WTC11 (cell line): ENCODE measurements at places on chromosomes 7 and 10.

GRCh38 chr7:91941450-91941849 lies 788 bp downstream of the AKAP9 start:
- peak overlapping the region; percentile 85 for H3K4me3 ChIP-seq
- peaks cover 1% of the 10 kb centered on the region; the same call in 1 of the 2 replicates for H3K36me3 ChIP-seq
- peaks cover 15% of the 10 kb centered on the region for H3K4me1 ChIP-seq
- peaks cover 35% of the 10 kb centered on the region for H3K27me3 ChIP-seq
- DNase-seq = no peak

GRCh38 chr10:47023237-47024045 lies 112.2 kb downstream of the PTPN20 start:
- H3K4me3 ChIP-seq = no peak overlapping the region
- no peak for DNase-seq
- H3K27ac ChIP-seq = no peak overlapping the region
- no peaks in the 10 kb centered on the region for H3K36me3 ChIP-seq

- peaks cover 79% of the 10 kb centered on the region for H3K4me1 ChIP-seq
- H3K36me3 ChIP-seq = peaks cover 26% of the 10 kb centered on the region
- H3K27ac ChIP-seq = peak overlapping the region; percentile 80
- DNase-seq = no peak
These were observed 1.9 kb upstream of the ZNF775 start for GRCh38 chr7:150377196-150377595.

- H3K4me3 ChIP-seq = no peak overlapping the region
- peaks cover 15% of the 10 kb centered on the region for H3K4me1 ChIP-seq
- no peaks in the 10 kb centered on the region for H3K36me3 ChIP-seq
- H3K27ac ChIP-seq = no peak overlapping the region
- no peak for DNase-seq
These were observed 74.8 kb upstream of the GPR37 start for GRCh38 chr7:124840435-124840834.

GRCh38 chr10:123637326-123637880 lies 28.8 kb upstream of the GPR26 start:
- no peak overlapping the region for H3K4me3 ChIP-seq
- no peak for DNase-seq
- H3K27me3 ChIP-seq = no peaks in the 10 kb centered on the region; the same call in none of the 2 replicates
- no peaks in the 10 kb centered on the region for H3K36me3 ChIP-seq
- H3K27ac ChIP-seq = no peak overlapping the region
- peaks cover 33% of the 10 kb centered on the region for H3K4me1 ChIP-seq

DNA sequence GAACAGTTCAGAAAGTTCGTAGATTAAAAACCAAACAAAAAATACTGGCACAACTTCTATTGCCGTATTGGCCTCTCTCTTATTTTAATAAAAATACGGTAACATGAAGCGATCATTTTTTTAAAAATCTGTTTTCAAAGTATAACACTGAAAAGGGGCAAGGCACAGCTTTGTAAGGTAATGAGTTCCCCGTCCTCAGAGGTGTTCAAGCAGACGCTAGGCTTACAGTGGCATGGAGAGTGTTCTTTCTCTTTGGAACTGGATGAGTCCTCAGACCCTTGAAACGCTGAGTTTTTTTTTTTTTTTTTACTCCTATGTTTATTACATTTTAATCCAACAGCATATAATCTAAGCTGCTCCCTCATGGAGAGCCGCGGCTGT lies 7.8 kb downstream of the EN2 start:
- peaks cover 100% of the 10 kb centered on the region for H3K27me3 ChIP-seq
- peaks cover 24% of the 10 kb centered on the region for H3K4me1 ChIP-seq
- no peaks in the 10 kb centered on the region for H3K36me3 ChIP-seq
- no peak for DNase-seq

DNA sequence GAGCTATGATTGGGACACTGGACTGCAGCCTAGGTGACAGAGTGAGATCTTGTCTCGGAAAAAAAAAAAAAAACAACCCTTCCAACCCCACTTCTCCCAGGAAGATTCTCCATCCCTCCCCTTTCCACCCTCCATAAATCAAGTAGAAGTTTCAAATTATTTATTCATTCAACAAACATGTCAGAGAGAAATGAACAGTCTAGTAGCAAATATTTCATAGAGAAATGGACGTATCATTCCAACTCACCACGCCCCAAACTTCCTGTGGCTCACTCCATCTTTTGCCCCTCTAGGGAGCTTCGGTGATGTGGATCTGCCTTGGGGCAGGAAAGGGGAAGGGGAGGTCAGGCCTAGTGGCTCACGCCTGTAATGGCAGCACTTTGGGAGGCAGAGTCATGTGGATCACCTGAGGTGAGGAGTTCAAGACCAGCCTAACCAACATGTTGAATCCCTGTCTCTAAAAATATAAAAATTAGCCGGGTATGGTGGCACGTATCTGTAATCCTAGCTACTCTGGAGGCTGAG lies 638 bp upstream of the TRAPPC14 start:
- peaks cover 32% of the 10 kb centered on the region for H3K4me1 ChIP-seq
- no peaks in the 10 kb centered on the region for H3K27me3 ChIP-seq
- H3K4me3 ChIP-seq = peak overlapping the region; percentile 75
- peak; percentile 39 for DNase-seq
